ENCODE measurements at places on chromosomes 2 and 18.
A peak's percentile ranks its signal among the peaks of the same experiment; 100 is the strongest.

GRCh38 chr2:235534678-235535422, 41.0 kb downstream of the AGAP1 start:
- no peak for DNase-seq

DNA sequence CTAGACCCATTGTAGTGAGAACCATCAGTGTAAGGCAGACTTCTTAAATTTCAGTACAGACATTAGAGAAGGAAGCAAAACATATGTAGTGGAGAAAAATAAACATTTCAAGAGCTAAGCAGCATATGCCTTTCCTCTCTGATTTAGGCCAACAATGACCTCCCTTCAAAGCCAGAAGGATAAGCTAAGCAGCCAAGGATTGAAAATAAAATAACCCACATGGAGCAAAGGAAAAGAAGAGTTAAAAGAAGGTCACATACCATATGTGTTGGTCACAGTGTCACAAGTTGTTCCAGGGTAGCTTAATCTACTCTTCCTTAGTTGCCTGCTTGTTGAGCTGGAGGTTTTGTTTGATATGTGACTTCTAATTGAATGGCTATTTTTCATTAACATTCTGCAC, 15.6 kb upstream of the LAMA1 start:
- no peak for DNase-seq

GRCh38 chr2:153156743-153157142, 321.8 kb downstream of the RPRM start:
- DNase-seq = no peak

- DNase-seq = peak; percentile 52
Observed at GRCh38 chr2:203909261-203909967, 27.1 kb upstream of the ICOS start.

GRCh38 chr2:11667866-11668637, 1.9 kb downstream of the NTSR2 start:
- no peak for DNase-seq

- no peak for DNase-seq
Observed at GRCh38 chr2:89833116-89833779, 1141.8 kb downstream of the RPIA start.

DNA sequence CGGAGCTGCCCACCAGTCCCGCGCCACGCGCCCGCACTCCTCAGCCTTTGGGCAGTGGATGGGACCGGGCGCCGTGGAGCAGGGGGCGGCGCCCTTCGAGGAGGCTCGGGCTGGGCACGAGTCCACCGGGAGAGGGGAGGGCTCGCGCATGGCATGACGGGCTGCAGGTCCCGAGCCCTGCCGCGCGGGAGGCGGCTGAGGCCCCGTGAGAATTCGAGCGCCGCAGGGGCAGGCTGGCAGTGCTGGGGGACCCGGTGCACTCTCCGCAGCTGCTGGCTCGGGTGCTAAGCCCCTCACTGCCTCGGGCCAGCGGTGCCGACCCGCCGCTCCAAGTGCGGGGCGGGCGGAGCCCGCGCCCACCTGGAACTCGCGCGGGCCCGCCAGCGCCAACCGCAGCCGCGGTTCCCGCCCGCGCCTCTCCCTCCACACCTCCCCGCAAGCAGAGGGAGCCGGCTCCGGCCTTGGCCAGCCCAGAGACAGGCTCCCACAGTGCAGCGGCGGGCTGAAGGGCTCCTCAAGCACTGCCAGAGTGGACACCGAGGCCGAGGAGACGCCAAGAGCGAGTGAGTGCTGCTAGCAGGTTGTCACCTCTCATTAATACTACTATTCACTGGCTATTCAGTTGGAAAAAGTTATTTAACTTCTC, 3.6 kb upstream of the TTC21B start:
- no peak for DNase-seq

GRCh38 chr2:144006139-144006538, 513.8 kb downstream of the ZEB2 start:
- DNase-seq = peak; percentile 36

DNA sequence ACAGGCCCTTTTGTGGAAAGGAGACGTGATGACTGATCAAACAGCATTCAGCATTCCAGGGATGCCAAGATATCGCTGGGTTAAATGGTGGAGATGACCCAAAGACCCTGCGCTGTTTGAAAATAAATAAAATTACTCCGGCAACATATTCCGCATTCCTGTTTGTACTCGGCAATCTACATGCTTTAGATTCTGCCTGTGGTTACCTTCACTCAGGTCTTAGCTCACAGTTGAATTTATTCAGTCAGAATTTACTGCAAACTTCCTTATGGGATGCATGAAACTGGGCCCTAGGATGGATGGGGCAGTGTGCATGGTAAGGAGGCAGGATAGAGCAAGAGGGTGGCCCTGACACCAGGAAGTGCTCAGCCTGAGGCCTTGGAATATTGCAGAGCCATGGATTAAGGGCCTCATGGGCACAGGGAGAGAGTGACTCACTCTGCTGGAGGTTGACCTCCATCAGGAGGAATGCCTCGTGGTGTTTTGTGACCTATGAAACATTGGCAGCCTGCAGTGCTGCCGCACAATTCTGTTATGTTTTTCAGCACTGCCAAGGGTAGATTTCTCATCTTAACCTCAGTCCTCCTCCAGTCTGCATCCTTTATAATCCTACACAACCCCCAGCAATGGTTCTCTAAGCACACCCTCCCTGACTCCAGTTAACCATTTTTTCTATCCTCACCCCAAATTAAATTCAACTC, 321.4 kb downstream of the IRS1 start:
- no peak for DNase-seq

GRCh38 chr2:4656326-4656725, 953.0 kb downstream of the DCDC2C start:
- no peak for DNase-seq

GRCh38 chr18:45551142-45551815, 64.0 kb upstream of the SLC14A2 start:
- no peak for DNase-seq

DNA sequence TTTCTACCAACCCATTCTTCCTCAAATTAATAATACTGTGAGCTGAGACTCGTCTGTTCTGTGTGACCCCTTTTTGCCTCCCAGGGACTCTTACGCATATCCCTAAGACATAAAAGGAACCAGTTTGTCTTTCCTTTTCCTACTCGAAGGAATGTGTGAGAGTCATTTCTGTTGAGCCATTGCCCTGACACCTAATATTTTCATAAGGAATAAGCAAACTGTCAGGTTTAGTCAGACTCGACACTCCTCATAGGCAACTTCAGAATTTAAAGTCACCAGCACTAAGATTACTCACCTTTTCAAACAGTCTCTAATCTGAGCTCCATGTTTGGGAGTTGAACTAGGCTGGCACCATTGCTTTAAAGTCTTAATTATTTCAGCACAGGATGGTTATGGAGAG, 305.5 kb downstream of the IKZF2 start:
- DNase-seq = no peak

DNA sequence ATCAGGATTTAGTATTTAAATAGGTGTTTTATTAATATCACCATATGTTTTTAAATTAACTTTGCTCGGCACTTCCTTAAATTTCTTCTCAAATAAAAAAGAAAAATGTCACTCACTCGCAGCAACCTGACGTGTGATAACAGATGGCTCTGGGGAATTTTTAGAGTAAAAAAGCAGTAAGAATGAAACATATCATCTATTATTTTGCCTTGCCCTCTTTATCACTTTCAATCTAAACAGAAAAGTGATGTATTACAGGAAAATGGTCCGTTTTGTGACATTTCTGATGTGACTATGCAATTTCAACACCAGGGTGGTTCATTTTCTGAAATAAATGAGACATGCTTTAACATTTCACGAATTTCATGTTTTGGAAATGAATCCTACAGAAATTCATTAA, 1368.0 kb upstream of the LRRTM1 start:
- no peak for DNase-seq

- DNase-seq = no peak
Observed at GRCh38 chr2:226740039-226740648, 59.5 kb downstream of the IRS1 start.

DNA sequence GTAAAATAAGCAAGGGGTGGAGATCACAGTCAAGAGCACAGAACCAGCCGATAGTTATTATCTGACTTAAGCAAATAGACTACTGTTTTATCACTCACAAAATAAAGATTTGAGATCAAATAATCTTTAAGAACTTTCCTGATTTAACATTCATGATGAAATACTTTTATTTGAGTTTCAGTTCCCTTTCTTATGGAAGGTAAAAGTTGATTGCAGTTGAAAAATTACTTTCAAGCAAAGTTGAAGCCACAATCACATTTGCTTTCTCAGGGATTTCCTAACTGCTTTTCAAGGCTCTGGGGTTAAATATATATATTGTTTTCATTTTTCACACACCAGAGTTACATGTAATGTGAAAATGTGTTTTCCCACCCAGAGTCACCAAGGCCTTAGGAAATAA, 599.5 kb downstream of the KCNJ3 start:
- DNase-seq = no peak

GRCh38 chr18:74266161-74266560, 25.6 kb downstream of the CYB5A start:
- DNase-seq = no peak

GRCh38 chr2:72605836-72606442, 219.9 kb downstream of the EXOC6B start:
- DNase-seq = peak; percentile 21

DNA sequence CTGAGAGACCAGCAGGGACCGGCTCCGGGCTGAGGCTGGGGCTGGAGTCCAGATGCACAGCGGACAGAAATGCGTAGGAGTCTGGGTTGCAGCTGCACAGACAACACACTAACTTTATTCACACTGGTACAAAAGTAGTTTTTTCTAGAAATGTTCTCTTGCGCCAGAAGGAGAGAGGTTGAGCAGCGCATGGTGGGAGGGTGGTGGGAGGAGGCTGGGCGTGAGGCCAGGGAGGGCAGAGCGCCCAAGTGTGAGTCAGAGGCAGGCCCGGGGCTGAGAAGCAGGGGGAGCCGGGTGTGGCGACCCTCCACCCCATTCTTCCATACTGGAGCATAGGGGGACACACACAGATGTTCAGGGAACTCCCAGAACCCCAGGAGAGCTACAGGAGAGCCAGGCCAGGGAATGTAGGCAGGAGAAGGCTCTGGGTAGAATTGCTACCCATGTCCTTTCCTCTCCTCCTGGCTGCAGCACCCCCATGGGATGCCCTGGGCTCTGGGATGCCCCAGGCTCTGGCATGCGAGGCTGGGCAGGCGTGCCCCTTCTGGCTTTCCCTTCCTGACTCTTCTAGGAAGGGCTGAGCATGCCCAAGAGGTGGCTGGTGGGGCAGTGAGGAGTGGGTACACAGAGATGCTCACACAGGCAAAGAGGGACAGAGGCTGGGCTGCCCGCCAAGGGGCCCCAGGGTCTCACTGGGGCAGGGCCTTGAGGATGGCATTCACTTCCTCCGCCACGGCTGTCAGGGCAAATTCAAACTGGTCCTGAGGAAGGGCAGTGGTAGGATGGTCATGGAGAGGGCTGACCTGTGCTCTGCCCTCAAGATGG, 10.6 kb downstream of the DNAJB2 start:
- peak; percentile 21 for DNase-seq

- DNase-seq = no peak
Observed at GRCh38 chr18:23971666-23972230, 42.8 kb upstream of the TTC39C start.

- no peak for DNase-seq
Observed at GRCh38 chr2:21330786-21331391, 207.1 kb downstream of the TDRD15 start.

DNA sequence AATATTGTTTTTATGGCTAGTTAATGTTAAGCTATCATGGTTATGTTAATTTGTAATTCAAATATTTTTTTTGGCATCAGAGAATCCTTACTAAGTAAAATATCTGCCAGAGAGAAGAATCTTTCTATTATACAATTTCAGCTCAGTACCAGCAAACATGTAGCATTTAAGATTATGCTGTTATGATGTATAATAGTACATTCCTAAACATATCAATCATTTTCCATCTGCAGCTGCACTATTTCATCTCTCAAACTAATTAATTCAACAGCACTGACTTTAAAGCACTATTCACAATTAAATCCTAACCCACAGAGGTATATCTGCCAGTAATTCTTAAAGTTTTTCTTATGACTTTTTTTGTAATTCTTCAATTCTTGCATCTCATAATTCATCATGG, 250.6 kb downstream of the CD226 start:
- no peak for DNase-seq

DNA sequence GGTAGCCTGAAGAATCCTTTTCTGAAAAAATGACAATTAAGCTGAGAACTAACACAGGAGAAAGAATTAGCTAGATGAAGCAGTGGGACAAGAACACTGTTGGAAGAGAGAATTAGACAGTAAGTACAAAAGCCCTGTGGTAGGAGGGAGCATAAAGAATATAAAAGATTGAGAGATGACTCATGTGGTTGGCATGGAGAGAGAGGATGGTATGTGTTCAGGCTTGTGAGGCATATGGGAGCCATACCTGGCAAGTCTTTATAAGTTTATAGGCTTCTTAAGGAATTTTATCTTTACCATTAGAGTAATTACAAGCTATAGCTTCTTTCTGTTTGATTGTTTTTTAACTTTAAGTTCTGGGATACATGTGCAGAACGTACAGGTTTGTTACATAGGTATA, 325.0 kb downstream of the ARL6IP6 start:
- DNase-seq = no peak

GRCh38 chr18:24584205-24584604, 123.8 kb downstream of the HRH4 start:
- DNase-seq = no peak

DNA sequence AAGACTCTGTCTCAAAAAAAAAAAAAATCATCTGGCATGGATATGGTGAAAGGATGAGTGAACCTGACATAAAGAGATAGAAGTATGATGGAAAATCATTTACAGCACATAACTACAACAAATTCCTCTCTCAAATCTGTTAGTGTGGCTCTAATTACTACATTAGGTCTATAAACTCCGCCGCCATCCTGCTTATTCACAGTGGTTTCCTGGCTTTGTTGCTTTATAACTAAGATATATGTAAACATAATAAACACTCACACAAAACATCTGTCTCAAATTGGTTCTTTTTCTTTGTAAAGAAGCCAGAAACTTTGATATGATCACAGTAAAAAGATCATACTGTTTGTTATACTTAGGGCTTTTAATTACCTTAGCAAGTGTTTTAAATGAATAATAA, 412.6 kb upstream of the FAM98A start:
- DNase-seq = no peak

- no peak for DNase-seq
Observed at GRCh38 chr2:163856941-163857340, 121.1 kb upstream of the FIGN start.

Data from D341Med (cell line).